ENCODE measurements at places on chromosomes 12 and 14. TPM values are rescaled to one million over a fixed set of nuclear protein-coding genes. Genes with fewer than 3 reads are reported as not detected.
A peak's percentile ranks its signal among the peaks of the same experiment; 100 is the strongest.

DNA sequence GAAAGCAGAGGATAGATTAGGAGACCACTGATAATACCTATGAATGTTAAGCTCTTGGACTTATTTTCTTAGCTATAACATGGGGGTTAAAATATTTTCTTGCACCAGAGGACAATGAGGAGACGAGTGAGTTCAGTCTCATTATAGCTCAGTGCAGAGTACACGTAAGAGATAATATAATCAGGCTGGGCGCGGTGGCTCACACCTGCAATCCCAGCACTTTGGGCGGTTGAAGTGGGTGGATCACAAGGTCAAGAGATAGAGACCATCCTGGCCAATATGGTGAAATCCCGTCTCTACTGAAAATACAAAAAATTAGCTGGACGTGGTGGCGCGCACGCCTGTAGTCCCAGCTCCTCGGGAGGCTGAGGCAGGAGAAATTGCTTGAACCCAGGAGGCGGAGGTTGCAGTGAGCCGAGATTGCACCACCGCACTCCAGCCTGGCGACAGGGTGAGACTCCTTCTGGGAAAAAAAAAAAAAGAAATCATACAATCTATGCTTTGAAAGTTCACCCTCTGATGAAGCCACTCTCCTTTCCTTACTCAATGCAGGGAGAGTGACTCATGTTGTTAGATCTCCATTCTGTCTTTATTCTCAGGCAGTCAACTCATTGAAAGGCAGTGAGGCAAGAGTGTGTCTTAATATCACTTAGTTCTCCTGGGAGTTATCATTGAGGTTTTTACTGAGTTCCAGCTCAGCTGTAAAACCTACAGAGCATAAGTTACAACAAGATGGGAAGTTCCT, 134.2 kb downstream of the SYNE2 start:
- no peaks in the 10 kb centered on the region for H3K4me1 ChIP-seq
- no peak for DNase-seq
- no peak overlapping the region for H3K27ac ChIP-seq
- no peaks in the 10 kb centered on the region for H3K36me3 ChIP-seq

DNA sequence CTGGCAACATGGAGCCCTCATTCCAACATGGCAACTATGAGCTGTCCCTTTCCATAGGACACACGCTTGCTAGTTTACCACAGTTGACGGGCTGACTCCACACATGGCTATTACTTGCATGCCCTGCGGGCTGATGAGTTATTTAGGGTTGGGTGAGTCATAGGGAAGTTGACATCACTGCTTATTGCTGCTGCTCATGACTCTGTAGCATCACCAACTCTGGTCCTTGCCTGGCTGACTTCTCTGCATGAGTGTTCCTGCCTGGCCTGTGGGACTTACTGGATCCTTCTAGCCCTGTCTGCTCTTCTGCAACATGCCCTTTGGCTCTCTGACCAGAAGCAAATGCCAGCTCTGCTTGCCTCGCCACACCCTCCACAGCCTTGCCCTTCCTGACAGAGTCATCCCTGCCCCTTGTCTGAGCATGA, 199.5 kb downstream of the ANO6 start:
- H3K36me3 ChIP-seq, result no peaks in the 10 kb centered on the region
- peak overlapping the region; percentile 50 for H3K27ac ChIP-seq
- H3K27me3 ChIP-seq, result no peaks in the 10 kb centered on the region

DNA sequence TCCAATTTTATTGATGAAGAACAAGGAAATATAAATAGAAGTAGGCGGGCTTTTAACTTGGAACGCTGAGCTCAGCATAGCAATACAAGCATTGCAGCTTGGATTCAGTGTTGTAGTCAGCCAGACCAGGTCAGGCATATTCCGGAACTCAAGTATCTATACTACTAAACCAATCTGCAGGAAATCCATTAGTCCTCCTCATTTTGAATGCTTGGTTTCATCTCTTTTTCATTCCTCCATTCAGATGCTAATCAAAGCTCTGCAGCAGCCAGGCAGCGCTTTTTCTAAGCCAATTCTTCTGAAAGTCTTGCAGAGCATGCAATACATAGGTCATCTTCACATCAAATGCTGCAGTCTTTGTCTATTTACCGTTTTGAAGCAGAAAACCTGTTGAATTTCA, 49.0 kb downstream of the KIF21A start:
- no peaks in the 10 kb centered on the region for H3K36me3 ChIP-seq
- no peak overlapping the region for H3K27ac ChIP-seq

DNA sequence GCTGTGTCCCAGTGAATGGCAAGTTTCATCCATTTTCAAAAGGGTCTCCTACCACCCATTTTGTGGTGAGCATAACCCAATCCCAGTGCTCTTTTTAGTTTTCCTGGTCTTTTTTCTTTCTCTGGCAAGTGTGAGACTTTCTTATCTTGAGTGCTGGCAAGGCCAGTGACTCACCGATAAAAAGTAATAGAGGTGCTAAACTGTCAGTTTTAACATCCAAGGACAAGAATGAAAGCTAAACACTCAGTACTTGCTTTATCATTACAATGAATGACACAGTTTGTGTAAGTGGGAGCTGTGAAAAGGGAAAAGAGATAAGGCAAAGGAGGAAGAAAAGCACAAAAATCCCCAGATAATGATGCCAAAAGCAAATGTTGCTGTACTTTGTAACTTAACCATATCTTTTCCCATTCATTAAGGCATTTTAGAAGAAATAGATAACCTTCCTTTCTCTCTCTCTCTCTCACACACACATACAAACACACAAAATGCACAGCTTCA, 4.9 kb upstream of the LRIG3 start:
- no peaks in the 10 kb centered on the region for H3K36me3 ChIP-seq
- H3K27me3 ChIP-seq, result no peaks in the 10 kb centered on the region
- DNase-seq, result no peak
- H3K27ac ChIP-seq, result no peak overlapping the region
- H3K4me3 ChIP-seq, result no peak overlapping the region

DNA sequence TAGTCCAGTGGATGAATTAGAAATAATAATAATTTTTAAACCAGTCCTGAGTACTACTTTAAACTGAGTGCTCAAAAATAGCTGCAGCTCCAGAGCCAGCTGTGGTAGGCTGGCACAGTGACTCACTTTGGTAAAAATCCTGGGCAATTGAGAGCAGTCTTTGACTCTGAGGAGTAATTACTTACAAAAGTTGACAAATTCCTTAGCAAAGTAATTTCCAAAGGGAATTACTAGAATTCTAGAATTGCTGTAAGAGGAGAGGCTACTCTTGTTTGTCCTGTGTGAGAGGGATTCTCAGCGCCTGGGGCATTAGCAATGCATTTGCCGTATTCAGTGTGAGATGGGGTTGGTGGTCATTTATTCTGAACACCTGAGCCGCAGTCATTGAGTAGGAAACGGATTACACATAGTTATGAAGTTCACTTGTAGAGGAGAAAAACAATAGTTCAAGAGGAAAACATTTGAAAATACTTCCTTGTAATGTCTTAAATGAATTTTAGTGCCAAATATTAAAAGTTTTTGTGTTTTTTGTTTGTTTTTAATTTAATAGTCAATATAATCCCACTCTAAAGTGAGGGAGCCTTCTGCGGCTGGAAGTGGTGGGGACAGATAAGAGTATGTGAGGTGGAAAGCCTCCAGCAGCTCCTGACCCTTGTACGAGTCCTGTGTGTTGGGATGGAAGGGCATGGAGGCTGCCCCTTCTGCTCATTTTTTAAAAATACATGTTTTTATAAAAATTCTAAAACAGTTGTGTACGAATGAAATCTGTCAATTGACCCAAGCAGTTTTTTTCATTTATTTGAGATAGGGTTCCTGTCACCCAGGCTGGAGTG, 41.9 kb downstream of the EID3 start:
- no peaks in the 10 kb centered on the region for H3K4me1 ChIP-seq
- H3K27me3 ChIP-seq, result no peaks in the 10 kb centered on the region
- H3K27ac ChIP-seq, result no peak overlapping the region
- no peak for DNase-seq

GRCh38 chr12:117606945-117607344, 245.5 kb upstream of the NOS1 start:
- no peak for DNase-seq
- no peaks in the 10 kb centered on the region for H3K27me3 ChIP-seq
- no peak overlapping the region for H3K4me3 ChIP-seq

DNA sequence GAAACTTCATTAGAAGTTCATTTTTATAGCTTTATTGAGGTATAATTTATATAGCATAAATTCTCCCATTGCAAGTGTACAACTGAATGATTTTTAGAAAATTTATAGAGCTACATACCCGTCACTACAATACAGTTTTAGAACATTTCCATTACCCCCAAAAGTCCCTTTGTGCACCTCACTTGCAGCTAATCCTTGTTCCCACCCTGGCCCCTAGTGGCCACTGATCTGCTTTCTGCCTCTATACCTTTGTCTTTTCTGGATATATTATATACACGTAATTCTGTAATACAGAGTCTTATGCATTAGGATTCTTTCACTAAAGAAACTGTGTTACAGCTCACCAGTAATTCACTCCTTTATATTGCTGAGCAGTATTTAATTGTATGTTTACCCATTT, 145.1 kb upstream of the DIO2 start:
- H3K4me1 ChIP-seq, result no peaks in the 10 kb centered on the region
- DNase-seq, result no peak
- H3K27ac ChIP-seq, result no peak overlapping the region

NEUROD4 gene
- total RNA-seq, result not detected

LHX5 gene
- total RNA-seq, result not detected

Data from uterus (tissue), 4 donors.